ENCODE measurements at places on chromosomes 5 and 9.

GRCh38 chr9:77085416-77085815 is 66.0 kb downstream of the FOXB2 start:
- no peak for DNase-seq

GRCh38 chr5:18023275-18023674 is 389.0 kb downstream of the TAF11L14 start:
- DNase-seq, result no peak

- no peak for DNase-seq
Observed at GRCh38 chr5:157965989-157966388, 107.0 kb upstream of the CLINT1 start.

DNA sequence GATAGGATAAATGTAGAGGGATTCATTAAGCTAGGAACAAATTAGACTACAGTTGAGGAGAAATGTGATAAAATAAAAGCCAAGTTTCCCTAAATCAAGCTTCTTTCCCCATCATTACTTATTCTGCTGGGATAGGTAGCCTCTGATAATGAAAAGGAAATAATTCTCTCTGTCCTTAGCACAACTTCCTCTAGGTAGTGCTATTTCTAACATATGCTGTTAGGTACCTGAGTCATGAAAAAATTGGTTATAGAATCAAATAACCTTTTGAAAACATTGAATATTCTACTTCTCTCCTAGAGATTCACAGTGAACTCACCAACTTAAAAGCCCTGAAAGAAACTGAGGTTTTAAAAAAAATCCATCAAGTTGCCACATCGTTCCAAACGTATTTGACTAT is 1793.1 kb downstream of the EFNA5 start:
- no peak for DNase-seq

- DNase-seq, result no peak
Observed at GRCh38 chr9:2126331-2126803, 111.2 kb downstream of the SMARCA2 start.

DNA sequence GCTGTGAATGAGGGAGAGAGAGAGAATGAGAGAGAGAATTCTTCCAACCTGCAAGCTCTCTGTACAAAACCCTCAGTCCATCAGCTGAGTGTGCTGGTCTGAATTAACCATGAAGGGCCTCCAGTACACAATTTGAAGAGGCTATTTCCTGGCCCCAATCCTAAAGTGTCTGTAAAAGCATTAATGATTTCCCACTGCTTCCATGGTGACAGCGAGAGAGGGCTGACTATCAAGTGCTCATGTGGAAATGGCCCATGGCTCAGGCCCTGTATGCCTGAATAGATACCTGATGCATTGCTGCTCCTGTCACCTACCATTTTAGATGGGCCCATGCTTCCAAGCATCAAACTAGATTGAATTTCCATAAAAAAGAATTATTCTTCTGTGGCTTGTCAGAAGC is 592.4 kb downstream of the KIF4B start:
- DNase-seq, result no peak

- DNase-seq, result no peak
Observed at GRCh38 chr5:1477341-1477740, 32.1 kb upstream of the SLC6A3 start.

- DNase-seq, result peak; percentile 83
Observed at GRCh38 chr9:98775831-98776441, 20.4 kb downstream of the ANKS6 start.

DNA sequence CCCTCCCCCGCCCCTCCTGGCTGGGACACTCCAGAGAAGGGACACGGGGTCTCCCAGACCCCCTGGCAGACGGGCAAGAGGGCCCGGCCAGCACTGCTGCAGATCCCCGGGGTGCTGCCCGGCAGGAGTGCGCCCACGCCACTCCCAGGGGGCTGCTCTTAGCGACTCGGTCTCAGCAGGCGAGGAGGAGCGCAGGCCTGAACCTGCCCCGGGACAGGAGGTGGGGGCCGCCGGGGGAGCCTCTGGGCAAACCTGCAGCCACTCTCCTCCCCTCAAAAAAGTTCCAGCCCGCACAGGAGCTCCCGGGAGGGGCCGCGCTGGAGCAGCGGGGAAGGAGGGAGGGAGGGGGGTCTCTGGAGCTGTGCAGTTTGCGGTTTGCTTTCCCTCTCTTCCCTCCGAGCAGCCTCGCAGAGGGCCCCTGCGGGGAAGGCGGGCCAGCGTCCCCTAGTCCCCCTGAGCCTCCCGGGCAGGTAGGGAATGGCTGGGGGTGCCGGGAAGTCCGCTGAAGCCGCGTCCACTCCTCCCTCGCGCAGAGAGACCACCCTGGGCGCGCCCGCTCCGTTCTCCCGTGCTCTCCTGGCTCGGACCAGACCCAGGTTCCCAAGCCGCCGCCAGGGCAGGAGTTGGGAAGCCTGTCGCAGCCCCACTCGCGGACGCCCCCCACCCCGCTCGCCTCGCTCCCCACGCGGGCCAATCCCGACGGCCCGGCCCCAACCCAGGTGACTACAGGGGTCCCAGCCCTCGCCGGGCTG is 44.2 kb downstream of the NACC2 start:
- no peak for DNase-seq

- no peak for DNase-seq
Observed at GRCh38 chr5:173263566-173263965, 28.6 kb upstream of the NKX2-5 start.

DNA sequence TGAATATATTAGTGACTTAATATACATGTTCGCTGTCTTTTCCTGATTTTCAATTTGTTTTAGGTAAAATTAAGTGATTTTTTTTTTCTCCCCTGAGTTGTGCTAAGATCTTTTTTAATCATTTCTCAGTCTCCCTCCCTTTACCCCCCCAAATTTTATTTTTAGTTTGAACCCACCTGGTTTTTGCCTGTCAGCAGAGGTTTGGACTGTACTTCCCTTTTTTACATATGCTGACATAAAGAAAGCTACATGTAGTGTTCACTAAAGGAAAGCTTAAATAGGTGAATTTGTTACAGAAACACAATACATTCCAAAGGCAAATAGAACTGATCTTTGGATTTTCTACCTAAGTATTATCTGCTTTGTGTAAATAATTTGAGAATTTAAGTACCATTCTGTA is 82.2 kb downstream of the IPO11 start:
- no peak for DNase-seq

DNA sequence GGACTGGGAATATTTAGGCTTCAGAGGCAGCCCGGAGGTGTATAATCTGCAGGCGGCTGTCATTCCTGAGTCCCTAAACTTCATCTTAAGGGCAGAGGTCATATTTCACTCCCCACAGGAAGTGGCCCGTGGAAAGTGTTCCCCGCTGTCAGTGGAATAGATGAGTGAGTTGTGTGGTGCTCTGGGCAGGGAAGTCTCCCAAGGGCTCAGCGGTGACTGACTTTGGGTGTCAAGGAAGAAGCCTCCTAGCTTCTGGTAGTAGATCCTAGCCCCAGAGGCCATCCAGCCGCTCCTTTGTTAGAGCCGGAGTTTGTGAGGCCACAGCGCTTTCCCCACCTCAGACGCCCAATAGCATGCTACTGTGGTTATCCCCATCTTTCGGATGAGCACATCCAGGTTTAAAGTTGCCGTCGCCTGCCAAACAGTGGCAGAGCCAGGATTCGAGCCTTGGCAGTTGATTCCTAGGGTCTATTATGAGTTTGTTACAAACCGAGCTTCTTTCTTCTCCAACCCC is 38.9 kb upstream of the TIFAB start:
- no peak for DNase-seq

GRCh38 chr5:178675922-178676321 is 49.1 kb upstream of the CLK4 start:
- DNase-seq, result no peak

GRCh38 chr5:110092955-110093785 is 403.4 kb downstream of the MAN2A1 start:
- no peak for DNase-seq

- DNase-seq, result peak; percentile 2
Observed at GRCh38 chr9:3241290-3241689, 284.5 kb downstream of the RFX3 start.

GRCh38 chr9:104960662-104961061 is 32.7 kb upstream of the ABCA1 start:
- no peak for DNase-seq

DNA sequence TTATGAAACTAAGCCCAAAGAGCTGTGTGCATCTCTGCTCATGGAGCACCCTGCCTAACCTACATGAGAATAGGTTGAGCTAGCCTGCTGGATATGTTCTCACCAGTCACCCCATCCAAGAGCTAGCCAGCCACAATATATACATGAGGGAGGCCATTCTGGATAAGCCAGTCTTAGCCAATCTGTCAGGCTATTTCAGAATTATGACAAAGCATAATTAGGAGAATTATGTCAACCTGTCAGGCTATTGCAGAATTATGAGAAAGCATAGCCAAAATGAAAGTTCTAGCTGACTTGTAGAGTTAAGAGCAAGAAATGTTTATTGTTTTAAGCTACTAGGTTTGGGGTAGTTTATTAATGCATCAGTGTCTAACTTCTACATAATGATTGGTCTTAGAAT is 189.8 kb downstream of the WDR70 start:
- no peak for DNase-seq

GRCh38 chr5:138662599-138662998 is 87.4 kb upstream of the HSPA9 start:
- DNase-seq, result no peak

- DNase-seq, result peak; percentile 28
Observed at GRCh38 chr5:141848744-141849414, 29.3 kb downstream of the PCDH1 start.

GRCh38 chr5:121702682-121703081 is 149.0 kb upstream of the FTMT start:
- peak; percentile 15 for DNase-seq

GRCh38 chr9:129988607-129989361 is 54.2 kb downstream of the FNBP1 start:
- no peak for DNase-seq

- no peak for DNase-seq
Observed at GRCh38 chr5:142186857-142187594, 78.4 kb downstream of the NDFIP1 start.

DNA sequence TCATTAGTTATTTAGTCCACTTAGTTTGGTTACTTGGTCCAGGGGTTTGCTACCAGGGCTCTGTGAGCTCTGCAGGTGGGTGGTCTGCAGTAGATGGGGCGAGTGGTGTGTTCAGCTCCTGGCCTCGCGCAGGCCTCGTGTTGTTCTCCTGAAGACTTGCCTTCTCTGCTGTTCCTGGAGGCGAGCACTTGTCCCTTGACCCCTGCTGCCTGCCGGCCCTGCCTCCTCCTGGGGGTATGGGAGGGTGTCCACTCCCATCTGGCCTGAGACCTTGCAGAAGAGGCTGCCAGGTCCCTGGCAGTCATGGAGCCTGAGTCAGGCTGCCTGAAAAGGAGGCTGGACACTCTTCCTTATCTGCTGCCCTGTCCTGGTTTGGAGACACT is 137.0 kb downstream of the CACNA1B start:
- DNase-seq, result no peak

DNA sequence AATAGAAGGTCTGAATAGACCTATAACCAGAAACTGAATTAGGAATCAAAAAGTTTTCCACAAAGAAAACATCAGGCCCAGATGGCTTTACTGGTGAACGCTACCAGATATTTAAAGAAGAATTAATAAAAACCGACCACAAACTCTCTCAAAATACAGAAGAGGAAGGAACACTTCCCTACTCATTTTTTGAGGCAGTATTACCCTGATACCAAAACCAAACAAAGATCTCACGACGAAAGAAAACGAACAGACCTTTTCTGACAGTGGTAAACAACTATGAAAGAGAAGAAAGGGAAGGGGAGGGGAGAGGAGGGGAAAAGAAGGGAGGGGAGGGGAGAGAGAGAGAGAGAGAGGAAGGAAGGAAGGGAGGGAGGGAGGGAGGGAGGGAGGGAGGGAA is 13.5 kb downstream of the B4GALT1 start:
- no peak for DNase-seq

- DNase-seq, result no peak
Observed at GRCh38 chr9:132782037-132782436, 96.0 kb downstream of the AK8 start.

DNA sequence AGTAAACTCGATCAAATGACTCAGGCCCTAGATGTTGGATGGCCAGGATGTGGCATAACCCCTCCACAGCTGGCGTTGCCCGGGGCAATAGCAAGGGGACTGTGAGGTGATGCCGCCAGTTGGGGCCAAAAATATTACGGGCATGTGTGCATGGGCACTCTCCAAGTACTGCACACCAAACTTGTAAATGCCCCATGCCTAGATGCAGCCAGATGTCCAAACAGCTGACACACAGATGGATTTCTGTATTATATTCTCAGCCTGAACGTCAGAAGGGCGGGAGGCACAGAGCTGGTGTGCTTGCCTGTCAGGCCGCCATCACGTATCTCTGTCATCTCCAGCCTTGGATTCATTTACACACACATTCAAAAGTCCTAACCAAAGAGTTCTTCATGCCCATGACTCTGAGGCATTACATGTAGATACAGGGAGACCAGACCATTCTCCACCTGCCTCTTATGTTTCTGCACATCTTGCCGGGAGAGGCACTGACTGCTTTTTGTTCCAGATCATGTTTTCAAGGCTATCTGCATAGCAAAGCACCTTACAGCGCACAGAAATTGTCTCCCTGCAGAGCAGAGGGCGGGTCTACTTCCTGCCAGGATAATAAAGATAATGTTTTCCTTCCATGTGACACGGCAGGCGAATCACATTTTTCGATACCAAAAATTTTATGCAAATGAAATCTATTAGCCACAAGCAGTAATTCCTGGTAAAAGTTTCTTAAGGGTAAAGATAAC is 200.9 kb upstream of the ADAMTS16 start:
- no peak for DNase-seq

DNA sequence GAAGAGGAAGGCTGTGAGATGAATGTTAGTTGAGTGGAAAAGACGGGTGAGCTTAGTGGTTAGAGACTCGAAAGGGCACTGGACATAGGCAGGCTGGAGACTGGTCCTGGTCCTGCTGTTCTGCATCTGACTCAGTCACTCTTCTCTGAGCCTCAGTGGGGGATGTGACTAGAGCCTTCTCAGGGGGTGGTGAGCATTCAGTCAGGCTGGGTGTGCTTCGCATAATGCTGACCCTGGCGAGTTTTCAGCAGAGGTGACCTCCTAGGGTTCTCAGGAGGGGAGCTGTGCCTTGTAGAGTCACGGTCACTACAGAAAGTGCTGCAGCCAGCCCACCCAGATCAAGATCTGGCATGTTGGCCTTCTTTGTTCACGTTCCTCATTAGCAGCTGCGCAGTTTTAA is 44.3 kb downstream of the PRRC2B start:
- DNase-seq, result no peak

GRCh38 chr9:108550106-108550505 is 305.7 kb downstream of the ACTL7B start:
- DNase-seq, result no peak

- DNase-seq, result no peak
Observed at GRCh38 chr5:160105686-160106360, 13.4 kb downstream of the PWWP2A start.

GRCh38 chr5:72733810-72734209 is 82.7 kb upstream of the TNPO1 start:
- DNase-seq, result no peak

GRCh38 chr5:176660530-176660859 is 13.2 kb downstream of the TSPAN17 start:
- DNase-seq, result no peak

GRCh38 chr5:11268891-11269290 is 507.9 kb upstream of the DAP start:
- DNase-seq, result no peak

DNA sequence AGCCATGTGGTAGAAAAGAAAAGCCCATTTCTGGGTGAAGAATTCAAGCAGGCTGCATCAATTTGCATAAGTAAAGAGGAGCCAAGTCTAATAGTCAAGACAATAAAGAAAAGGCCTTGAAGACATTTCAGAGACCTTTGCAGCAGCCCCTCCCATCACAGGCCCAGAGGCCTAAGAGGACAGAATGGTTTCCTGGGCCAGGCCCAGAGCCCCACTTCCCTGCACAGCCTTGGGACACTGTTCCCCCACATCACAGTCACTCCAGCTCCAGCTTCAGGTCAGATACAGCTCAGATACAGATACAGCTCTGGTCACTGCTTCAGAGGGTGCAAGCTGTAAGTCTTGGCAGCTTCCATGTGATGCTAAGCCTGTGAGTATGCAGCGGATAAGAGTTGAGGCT is 29.1 kb downstream of the PLGRKT start:
- DNase-seq, result no peak

Data from SK-MEL-5 (cell line).